Amygdala (tissue), 56 donors: ENCODE measurements at places on chromosomes 7 and 10.

- DNase-seq, result no peak
Observed at GRCh38 chr7:66043681-66044497, 31.7 kb upstream of the ASL start.

- DNase-seq, result no peak
Observed at GRCh38 chr10:56880606-56881005, 519.5 kb upstream of the ZWINT start.

GRCh38 chr7:16648551-16648950 lies 2.6 kb downstream of the BZW2 start:
- DNase-seq, result no peak

DNA sequence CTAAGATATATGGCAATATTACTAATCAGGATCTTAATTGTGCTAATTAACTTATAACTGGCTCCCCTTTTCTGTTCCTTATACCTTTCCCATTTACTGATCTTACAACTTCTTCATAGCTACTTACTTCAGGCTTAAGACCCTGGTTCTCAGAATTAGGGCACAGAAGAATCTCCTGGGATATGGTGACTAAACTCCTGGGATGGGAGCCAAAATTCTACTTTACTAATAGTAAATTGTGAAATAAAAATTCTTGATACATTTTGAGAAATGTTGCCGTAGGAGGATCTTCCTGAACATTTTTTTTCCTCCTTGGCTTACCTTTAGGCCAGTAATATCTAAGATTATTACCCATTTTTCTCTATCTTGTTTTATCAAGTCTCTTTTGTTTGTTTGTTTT lies 309.5 kb downstream of the ATRNL1 start:
- DNase-seq, result no peak

- DNase-seq, result no peak
Observed at GRCh38 chr7:43938892-43939482, 12.8 kb downstream of the UBE2D4 start.
